ENCODE measurements at places on chromosomes 5 and 9.

- no peak for DNase-seq
Observed at GRCh38 chr9:137688725-137689124, 69.9 kb downstream of the EHMT1 start.

- no peak for DNase-seq
Observed at GRCh38 chr5:82331557-82331956, 53.4 kb upstream of the RPS23 start.

DNA sequence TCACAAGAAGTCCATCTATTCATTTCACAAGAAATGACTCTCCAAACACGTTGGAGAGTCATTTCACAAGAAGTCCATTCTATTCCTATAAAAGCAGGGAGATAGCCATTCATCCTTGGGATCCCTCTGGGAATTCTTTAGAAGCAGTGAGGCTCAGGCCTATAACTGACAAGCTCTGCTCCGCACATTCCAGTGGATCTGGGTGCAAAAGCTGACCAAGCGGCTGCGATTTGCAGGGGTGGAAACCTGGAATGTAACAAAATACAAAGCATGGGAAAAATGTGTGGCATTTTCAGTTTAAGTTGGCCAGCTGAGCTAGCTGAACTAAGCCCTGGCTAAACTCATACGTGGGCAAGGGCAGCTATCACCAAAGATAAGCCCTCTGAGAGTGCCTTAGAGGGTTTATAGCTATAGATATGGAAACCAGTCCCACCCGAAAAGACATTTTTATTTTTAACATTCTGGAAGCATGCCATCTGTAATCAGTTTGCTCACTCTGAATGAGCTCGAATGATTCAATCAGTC is 8.7 kb downstream of the TAS2R1 start:
- peak; percentile 84 for DNase-seq

DNA sequence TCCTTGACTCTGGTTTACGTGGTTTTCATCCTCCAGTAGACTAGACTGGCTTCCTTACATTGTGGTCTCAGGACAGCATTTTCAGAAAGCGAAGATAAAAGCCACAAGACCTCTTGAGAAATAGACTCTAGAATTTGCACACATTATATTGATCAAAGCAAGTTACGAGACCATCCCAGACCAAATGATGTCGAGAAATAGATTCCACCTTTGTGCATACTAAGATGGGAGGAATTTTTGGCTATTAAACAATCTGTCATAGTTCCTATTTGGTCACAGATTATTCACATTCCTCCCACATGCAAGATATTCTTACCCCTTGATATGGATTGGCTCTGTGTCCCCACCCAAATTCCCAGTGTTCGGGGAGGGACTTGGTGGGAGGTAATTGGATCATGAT is 65.6 kb downstream of the TEX10 start:
- no peak for DNase-seq

DNA sequence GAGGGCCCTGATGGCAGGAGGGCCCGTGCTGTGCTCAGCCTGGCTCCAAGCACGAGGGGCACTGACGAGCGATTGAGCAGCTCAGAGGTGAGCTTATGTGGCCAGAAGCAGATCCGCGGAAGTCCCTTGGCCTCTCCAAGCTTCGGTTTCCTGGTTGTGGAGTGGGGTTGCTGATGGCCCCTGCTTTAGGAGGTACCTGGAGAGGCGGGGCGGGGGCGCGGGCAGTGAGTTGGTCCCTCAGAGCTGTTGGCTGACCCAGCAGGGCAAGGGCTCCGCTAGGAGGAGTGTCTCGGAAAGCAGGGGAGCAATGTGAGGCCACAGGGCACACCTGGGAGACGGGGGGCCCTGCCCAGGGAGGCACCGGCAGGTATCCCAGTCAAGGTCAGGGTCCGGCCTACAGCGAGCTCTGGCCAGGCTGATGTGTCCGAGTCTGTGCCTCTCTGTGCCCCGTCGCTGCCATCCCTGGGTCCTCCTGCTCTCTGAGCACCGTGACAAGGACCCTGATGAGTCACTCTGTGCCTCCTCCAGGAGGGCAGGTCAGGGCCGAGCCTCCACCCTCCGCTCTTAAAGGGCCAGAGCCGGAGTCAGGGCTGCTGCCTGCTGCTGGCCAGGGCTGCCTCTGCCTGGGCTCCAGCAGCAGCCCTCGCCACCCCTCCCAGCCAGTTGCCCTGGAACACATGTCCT is 14.8 kb downstream of the NCS1 start:
- DNase-seq, result no peak

DNA sequence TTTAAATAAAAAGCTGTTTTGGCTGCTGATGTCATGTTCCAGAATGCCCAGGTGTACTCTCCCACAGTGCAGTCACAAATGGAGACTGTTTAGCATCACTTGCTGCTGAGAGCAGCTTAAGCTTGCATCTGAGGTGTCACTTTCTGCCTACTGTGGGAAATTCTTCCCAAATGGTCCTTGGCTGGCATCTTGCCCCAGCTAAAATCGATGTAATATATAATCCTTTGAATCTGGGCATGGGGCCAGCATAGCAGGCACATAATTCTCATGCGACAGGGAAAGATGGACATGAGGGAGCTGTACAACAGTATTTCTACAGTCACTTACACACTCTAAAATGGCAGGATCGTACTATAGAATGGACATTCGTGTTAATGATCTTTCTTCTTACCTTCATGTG is 144.3 kb downstream of the MACIR start:
- DNase-seq, result no peak

GRCh38 chr9:444528-444927 is 229.9 kb downstream of the DOCK8 start:
- no peak for DNase-seq

DNA sequence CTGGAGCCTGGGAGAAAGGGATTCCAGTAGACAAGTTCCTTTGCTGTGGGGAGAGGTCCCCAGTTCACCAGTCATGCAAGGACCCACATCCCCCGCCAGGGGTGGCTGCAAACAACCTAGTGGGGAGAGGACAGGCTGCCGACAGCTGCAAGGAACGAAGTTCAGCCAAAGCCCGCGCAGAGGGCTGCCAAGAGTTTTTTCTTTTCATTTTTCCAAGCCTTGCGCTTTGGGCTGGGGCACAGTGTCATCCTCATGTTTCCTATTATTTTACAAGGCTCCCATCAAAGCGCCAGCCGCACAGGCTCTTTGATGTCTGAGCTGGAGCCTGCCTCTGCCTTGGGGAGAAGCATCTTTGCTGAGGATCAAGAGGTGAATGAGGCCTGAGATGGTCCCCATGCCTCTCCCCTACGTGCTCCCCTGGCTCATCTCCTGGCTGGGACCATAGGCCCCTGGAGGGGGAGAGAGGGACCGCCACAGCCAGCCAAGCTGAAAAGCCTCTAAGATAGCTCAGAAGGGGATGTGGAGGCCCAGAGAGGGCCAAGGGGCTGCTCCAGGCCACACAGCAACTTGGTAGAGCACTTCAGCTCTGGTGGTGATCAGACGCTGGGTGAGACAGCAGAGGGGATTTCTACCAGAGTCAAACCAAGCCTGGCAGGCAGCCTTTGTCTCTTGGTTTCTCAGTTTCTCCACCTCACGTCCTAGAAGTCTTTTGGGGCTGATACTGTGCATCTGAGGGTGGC is 50.4 kb upstream of the SYNPO start:
- no peak for DNase-seq

- DNase-seq, result no peak
Observed at GRCh38 chr9:80839821-80840675, 849.3 kb downstream of the TLE1 start.

DNA sequence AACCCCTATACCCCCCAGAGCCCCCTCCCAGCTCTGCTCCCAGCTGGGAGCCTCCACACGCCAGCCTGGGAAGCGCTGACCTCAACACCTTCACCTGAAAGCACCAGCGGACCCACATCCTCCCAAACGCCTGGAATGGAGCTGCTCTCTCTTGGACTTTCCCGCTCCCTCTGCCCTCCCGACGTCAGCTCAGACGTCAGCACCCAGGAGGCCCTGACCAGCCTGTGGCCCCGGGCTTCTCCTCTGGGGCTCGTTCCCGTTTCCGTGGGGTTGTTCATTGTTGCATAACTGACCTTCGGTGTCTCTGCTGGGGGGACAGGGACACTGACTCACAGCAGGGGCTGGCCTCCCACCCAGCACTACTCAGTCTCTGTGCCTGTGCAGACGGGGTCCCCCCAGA is 35.0 kb upstream of the SLC6A3 start:
- no peak for DNase-seq

DNA sequence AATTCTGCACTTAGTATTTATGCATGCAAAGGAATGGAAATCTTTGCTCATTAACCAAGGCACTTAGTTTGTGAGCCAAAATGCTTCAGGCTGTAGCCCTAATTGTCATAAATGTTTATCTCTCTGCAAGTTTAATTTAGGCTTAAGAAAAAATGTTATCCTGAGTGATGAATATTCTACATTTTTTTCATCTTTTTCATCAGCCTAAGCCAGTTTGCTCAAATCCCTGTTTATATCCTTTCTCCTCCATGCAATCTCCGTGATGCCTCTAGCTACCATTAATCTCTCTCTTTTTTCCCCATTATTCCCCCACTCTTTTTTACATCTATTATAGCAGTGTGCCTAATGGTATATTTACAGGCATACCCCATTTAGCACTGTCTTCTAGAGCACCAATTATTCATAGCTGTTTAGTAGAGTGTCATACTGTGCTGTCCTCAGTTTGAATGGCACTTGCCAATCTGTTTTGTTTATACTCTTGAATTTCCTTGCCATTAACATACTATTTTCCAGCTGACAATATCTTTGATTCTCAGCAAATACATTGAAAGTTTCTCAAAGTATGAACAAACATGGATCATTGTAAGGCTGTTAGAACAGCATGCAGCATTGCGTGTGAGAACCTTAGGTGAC is 1457.0 kb downstream of the MAT2B start:
- no peak for DNase-seq

DNA sequence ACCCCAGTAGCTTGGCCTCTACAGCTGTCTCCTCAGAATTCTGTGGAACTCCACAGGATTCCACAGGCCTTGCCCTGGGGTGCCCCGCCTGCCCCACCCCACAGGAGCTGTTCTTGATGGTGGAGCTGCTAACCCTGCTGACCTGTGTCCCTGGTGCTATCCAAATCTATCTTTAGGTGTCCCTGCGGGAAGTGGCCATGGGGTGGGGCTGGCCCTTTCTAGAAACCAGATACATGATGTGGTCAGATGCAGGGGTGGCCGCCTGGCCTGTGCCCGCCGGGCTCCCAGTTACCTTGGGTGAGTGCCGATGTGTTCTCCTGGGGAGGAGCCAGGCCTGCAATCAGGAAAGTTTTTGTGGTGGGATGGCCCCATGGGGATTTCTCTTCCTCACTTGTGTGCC is 34.2 kb downstream of the WNK2 start:
- no peak for DNase-seq

GRCh38 chr5:143605403-143606005 is 202.0 kb upstream of the NR3C1 start:
- no peak for DNase-seq

DNA sequence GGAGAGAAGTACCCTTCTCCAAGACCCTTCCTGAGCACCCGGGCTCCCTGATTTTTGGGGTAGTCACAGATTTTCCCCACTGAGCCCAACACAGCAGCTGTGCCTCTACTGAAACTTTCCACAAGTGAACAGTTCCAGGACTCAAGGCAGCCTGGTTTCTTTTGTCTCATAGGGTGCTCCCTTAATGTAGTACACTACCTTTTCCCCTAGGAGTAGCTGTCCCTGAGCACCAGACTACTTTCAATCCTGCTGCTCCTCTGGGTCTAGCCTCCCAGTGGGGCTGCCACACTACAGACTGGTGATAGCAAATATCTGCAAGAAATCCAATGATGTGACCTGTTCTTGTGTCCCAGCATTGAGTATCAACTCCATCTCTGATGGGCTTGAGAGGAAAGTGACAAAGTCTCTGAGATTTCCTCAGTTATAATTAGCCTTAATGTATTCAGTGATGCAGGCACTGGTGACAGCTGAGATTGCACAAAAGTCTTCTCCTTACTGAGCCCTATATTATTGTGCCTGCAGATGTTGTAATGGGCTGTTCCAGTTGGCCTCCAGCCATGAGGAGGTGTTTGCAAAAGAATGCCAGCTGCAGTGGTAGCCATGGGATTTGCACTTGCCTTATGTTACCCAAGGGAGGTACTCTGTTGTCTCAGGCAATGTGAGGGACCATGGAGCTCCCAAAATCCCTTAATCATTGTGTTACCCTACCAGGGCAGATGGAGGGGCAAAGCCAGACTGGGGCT is 1802.5 kb downstream of the EFNA5 start:
- no peak for DNase-seq

DNA sequence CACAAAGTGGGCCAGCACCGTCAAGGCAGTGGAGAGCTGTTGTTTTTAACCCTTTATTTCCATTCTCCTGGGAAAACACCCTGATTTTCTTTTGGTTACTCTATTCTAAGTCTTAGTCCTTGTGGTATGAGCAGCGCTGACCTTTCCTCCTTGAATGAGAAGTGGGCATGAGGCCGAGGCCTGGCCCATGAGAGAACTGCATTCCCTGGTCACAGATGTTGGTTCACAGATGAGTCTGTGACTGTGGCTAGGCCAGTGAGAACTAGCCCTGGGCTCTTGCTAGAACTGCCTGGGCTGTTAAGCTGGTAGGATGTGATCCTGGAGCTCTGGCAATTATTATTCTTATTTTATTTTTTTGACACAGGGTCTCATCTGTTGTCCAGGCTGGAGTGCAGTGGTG is 71.7 kb upstream of the KLF9 start:
- no peak for DNase-seq

GRCh38 chr9:32580631-32581300 is 7.8 kb upstream of the NDUFB6 start:
- DNase-seq, result no peak

DNA sequence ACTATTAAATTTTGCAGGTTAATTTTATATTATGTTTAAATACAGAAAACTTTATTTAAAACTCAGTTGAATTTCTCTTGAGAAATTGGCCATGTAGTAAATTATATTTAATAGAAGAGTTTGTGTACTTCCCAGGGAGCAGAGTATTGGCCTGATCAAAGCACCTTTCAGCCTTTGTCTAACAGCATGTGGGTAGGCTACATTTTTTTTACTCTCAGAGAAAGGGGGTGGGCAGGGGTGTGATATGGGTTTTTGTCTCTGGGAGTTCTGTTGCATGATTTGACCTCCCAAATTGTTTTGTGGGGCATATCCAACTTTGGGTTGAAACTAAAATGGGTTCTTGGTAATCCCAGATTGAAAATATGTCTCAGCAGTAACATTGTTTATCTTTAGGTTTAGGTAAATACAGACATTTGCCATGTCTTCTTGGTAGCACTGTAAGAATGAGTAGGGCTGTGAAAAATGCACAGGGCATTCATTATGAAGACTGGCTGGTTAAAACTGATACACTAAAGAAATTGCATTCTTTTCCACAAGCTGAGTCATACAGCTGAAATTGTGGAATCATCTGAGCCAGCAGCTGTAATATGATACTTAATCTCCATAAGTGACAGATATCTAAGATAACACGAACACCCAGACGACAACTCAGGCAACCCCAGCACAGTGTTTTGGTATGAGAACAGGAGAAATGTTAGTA is 75.4 kb upstream of the CDKN2B start:
- DNase-seq, result peak; percentile 88

GRCh38 chr9:111896942-111897600 is 457 bp downstream of the UGCG start:
- DNase-seq, result no peak

GRCh38 chr5:176526462-176526861 is 10.7 kb downstream of the RNF44 start:
- no peak for DNase-seq

- no peak for DNase-seq
Observed at GRCh38 chr9:7910426-7911020, 110.9 kb upstream of the DMAC1 start.

GRCh38 chr5:119651486-119651885 is 22.1 kb downstream of the FAM170A start:
- no peak for DNase-seq

GRCh38 chr9:28730111-28730510 is 1156.8 kb upstream of the C9orf72 start:
- DNase-seq, result no peak
